ENCODE measurements at places on chromosomes 13 and 19.
A peak's percentile ranks its signal among the peaks of the same experiment; 100 is the strongest.

DNA sequence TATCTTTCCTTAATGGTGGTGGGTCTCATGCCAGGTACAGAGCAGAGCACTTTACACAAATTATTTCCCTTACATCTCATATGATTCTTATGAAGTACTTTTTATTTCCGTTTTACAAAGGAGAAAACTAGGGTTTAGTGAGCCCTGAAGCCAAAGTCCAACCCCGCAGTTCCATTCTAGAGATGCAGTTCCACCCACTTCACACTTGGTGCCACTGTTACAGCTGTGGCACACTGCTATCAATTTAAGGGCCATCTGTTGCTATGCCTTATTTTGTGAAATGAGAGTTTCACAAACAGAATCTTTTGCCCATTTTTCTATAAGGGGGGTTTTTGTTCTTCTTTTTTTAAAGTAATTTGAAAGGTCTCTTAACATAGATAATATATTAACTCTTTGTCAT lies 12.9 kb downstream of the MIPEP start:
- ATAC-seq, result peak; percentile 75

- ATAC-seq, result no peak
These were observed 4.5 kb upstream of the RAB3A start for GRCh38 chr19:18208098-18208951.

DNA sequence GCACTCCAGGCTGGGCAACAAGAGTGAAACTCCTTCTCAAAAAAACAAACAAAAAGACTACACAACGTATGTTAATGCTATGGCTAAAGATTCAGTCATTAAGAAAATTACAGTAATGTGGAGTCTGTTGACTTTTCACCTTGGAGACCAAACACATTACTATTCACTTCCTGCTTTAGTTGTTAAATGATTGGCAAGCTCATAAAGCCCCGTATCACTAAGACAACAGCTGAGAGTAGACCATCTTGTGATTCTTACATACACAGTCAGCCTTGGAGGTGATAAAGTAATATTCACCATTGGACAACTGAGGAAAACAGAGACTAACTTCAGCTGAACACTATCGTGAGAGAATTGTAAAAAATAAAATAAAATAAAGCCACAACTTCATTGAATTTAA lies 86.5 kb downstream of the KCTD12 start:
- no peak for ATAC-seq

GRCh38 chr19:53055117-53055516 lies 10.6 kb downstream of the ERVV-2 start:
- no peak for ATAC-seq

GRCh38 chr13:32086791-32087441 lies 55.3 kb downstream of the FRY start:
- no peak for ATAC-seq

- ATAC-seq, result no peak
These were observed 499.4 kb upstream of the ARGLU1 start for GRCh38 chr13:107067381-107067780.

DNA sequence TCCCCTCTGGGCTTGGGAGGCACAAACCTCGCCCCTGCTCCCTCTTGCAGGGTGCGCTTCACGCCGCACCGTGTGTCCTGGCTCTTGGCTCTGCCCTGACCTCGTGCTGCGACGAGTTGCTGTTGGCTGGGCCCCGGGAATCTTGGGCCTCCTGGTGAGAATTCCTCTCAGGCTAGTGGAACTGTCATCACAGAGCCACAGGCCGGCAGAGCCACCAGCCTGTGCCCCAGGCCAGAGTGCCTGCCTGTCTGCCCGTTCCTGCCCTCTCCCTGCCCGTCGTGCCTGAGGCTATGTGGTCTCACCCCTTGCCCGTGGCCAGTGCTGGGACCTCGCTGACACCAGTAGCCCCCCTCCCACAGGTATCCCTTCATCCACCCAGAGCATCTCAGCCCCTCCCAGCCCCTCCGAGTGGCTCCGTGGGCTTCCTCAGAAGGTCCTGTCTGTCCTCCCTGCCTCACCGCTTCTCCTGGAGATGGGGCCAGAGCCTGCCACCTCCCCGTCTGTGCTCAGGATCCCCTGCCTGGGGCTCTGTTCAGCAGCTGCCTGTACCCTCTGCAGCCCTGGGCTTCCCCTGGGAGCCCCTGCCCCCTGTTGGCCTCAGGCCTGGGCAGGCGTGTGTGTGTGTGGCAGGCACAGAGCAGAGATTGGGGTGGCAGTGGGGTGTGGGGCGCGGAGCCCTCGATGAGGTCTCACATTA lies 13.3 kb downstream of the NDUFB7 start:
- no peak for ATAC-seq

GRCh38 chr13:101726681-101727080 lies 274.2 kb downstream of the ITGBL1 start:
- no peak for ATAC-seq

GRCh38 chr13:28394422-28394821 lies 100.5 kb downstream of the FLT1 start:
- ATAC-seq, result no peak

DNA sequence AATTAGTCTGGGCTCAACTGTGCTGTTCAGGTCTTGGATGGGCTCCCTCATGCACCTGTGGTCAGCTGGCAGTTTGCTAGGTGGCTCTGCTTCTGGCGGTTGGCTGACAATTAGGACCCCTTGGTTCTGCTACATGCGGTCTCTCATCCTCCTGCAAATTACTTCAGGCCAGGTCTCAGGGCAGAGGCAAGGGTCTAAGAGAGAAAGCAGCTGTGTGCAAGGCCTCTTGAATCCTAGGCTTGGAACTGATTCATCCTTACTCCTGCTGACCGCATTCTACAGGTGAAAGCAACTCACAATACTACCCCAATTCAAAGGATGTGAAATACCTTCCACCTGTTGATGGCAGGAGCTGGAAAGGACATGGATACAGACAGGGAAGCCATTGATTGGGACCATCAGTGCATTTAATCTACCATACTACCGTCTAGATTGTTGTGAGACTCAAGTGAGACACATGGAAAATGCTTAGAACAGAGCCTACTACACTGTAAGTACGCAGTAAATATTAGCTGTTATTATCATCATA lies 19.1 kb downstream of the CBY2 start:
- no peak for ATAC-seq

DNA sequence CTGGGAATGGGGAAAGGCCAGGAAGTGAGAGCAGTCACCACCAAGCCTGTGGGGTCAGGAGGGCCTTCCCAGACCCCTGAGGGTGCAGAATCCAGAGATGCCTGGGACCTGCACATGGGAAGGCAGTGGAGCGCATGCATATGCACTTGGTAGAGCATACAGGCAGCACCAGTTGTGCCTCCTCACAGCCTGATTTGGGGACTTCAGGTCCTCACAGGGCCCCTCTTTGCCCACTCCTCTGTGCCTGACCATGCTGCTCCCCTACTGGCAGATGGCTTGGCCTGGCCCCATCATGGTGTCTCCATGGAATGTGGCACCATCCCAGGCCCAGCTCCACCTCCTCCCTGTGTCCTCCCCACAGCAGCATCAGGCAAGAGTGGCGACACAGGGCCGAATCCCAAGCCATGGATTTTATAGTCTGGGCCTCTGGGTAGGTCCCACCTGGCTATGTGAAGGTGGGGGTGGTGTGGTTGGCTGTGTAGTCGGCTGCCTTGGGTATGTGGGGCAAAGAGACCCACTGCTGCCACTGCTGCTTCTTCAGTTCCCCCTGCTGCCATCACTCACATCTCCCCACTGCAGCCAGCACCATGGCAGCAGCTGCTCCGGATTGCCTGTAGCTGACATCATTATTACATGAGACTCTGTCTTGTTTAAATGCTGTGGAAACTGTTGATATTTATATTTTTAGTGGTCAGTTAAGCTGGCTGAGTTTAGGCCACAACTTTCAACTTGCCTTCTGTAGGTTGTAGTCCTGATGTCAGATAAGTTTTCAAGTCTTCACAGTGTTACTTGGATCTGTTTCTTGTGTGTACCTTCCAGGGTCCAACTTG lies 247.0 kb downstream of the GPC6 start:
- no peak for ATAC-seq

GRCh38 chr13:51222037-51222685 lies at the start of gene FAM124A:
FAM124A (plus strand) TSS chr13:51222398; CDS start chr13:51222502, 104 bp downstream.
- peak; percentile 87 for ATAC-seq

- ATAC-seq, result peak; percentile 9
These were observed at the start of gene GIPR for GRCh38 chr19:45667620-45668341. GIPR (plus strand) TSS chr19:45668221; CDS start chr19:45669521, 1,300 bp downstream.

DNA sequence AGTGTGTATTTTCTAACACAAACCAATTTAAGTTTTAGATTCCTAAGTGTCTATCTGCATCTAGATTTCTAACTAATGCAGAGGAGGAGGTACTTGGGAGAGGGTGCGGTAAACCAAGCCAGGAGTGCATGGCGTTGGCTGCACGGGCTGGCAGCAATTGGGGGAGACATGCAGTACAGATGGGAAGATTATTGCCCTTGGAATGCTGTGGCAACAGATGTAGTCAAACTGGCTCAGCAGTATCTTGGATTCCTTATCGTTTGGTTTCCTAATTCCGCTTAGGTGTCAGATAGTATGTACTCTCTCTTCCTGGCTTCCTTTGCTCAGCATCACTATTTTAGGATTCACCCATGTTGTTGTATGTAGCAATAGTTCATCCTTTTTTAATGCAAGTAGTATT lies 29.4 kb upstream of the STK24 start:
- ATAC-seq, result no peak

GRCh38 chr13:99505814-99506269 lies 4.6 kb downstream of the TM9SF2 start:
- ATAC-seq, result no peak

- ATAC-seq, result no peak
These were observed 153.5 kb downstream of the LMO7 start for GRCh38 chr13:75789451-75790197.

DNA sequence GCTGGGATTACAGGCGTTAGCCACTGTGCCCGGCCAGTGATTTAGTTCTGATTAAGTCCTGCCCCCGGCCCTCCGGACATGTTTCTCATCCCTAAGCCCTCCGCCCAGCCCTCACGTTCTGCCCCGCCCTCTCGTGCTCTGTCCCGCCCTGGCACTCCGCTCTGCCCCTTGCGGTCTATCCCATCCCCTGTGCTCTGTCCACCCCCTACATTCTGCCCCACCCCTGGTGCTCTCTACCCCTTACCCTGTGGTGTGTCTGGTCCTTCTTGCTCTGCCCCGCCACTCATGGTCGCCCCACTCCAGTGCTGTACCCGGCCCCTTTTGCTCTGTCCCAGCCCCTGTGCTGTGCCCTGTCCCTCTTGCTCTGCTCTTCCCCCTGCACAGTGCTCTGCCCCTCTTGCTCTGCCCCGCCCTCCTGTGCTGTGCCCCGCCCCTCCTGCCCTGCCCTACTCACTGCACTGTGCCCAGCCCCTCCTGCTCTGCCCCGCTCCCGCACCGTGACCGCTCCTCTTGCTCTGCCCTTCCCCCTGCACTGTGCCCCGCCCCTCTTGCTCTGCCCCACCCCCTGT lies 3.0 kb downstream of the GTPBP3 start:
- no peak for ATAC-seq

DNA sequence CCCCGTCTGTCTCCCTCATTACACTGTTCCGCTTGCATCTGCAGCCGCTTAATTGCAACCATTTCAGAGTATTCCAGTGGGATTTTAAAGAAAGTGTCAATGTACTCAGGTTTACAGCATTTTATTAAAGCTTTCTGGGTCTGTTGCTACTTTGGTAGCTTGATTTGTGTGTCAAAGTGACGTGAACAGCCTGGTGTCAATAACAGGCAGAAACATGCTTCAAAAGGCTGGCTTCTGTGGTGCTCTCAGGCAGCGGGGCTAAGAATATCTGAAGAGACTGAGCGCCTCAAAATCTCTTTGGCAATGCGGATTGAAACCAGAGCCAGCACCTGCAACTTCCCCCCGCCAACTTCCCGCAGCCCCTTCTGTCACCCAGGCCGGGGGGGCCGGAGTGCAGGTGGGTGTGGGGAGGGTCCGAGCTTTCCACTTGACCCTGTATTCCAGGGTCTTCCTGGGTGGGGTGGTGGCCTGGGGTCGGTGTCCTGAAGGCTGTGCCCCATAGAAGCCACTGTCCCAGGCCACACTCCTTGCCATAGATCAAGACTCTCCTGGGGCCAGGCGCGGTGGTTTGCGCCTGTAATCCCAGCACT lies 81.2 kb downstream of the KDM4B start:
- no peak for ATAC-seq

DNA sequence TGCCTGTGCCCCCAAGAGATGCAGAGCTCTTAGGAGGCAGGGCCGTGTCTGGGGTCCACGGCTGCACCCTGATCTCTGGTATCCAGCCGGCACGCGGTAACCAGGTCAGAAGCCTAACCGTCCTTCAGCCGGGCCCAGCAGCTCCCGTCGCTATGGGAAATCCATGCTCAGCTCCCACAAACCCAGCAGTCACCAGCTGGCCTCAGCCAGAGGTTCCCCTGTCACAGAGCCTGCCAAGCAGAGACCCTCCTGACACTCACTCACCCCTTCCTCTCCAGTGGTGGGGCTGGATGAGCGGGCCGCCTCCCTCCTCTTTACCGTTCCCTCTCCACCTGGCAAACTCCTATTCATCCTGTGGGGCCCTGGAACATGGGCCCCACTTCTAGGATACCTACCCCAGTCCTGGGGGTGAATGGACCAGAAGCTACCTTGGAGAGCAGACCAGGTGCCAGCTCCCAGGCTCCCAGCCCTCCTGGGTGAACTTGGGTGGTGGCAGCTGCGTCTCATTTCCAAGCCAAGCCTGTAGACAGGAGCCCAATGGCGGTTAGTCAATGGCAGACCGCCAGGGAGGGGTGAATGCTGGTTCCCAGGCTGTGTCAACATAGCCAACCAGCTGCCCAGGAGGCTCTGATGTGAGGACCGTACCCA lies 21.4 kb upstream of the TCF3 start:
- ATAC-seq, result no peak

- ATAC-seq, result no peak
These were observed 99.9 kb upstream of the IPO5 start for GRCh38 chr13:97853550-97853949.

DNA sequence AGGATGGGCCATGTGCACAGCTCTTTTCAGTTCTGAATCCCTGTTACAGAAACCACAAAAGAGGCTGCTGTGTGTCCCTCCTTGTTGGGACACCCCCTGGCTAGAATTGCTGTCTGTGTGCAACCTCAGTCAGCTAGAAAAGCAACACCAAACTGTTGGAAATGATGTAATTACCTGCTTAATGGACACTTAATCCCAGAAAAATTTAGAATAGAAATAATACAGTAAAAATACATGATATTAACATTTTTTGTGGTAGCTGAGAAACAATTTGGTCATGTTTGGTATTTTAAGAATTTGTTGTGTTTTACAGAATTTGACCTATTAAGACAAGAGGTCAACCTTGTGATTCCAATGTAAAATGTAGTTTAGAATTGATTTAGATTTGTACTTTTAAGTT lies 46.8 kb downstream of the FAM124A start:
- peak; percentile 70 for ATAC-seq

DNA sequence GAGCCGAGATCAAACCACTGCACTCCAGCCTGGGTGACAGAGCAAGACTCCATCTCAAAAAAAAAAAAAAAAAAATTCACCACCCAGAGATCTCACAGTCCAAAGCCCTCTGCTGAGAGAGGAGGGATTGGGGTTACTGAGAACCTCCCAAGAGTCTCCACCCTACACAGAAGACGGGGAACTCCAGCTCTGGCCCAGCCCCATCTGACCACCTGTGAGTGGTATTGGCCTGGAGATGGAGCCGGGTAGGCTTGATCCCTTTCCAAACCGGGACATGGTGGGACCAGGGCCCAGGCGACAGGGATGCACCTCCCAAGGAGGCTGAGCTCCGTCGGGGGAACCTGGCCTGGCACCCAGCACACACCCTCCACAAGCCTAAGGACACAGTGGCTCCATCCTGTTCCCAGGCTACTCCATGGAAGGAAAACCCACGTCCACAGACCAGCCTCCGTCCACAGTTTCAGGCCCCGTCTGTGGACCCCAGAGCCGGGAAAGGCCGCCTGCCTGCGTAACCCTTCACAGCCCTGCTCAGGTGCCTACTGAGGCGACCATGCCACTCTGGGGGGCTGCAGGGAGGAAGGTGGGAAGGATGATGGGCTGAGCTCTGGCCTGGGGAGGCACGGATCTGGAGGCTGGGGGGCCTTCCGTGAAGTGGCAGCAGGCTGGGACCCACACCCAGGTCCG lies 1.8 kb downstream of the TMEM259 start:
- ATAC-seq, result no peak

Measured in SK-N-SH treated with all-trans-retinoic acid at 6 μM for 48 hours (cell line).